ENCODE measurements at places on chromosomes 3 and 15. TPM values are rescaled to one million over a fixed set of nuclear protein-coding genes. Genes with fewer than 3 reads are reported as not detected.

GAP43 gene
- 0.71 TPM for total RNA-seq

CAND2 gene
- total RNA-seq: 1.5 TPM

CALML4 gene
- 1.5 TPM for total RNA-seq

BSN gene
- total RNA-seq: 0.07 TPM

ATRIP gene
- 4.9 TPM for total RNA-seq

SAMMSON gene
- not detected for total RNA-seq

ZKSCAN7 gene
- 1.9 TPM for total RNA-seq

CFAP20DC gene
- not detected for total RNA-seq

RASGRP1 gene
- 0.52 TPM for total RNA-seq

MLF1 gene
- total RNA-seq: 38.6 TPM

SERPINI1 gene
- total RNA-seq: 4.4 TPM

SNTN gene
- not detected for total RNA-seq

CIAO2A gene
- 172 TPM for total RNA-seq

ARPIN gene
- 5.2 TPM for total RNA-seq

ANKRD63 gene
- total RNA-seq: not detected

STRIT1 gene
- total RNA-seq: not detected

STAC gene
- 22.3 TPM for total RNA-seq

ACTC1 gene
- 2.9 TPM for total RNA-seq

SLC15A2 gene
- 0.37 TPM for total RNA-seq

PDCD7 gene
- total RNA-seq: 9.2 TPM

Measured in M059J (cell line).